ENCODE measurements at places on chromosomes 12 and 14.
A peak's percentile ranks its signal among the peaks of the same experiment; 100 is the strongest.

DNA sequence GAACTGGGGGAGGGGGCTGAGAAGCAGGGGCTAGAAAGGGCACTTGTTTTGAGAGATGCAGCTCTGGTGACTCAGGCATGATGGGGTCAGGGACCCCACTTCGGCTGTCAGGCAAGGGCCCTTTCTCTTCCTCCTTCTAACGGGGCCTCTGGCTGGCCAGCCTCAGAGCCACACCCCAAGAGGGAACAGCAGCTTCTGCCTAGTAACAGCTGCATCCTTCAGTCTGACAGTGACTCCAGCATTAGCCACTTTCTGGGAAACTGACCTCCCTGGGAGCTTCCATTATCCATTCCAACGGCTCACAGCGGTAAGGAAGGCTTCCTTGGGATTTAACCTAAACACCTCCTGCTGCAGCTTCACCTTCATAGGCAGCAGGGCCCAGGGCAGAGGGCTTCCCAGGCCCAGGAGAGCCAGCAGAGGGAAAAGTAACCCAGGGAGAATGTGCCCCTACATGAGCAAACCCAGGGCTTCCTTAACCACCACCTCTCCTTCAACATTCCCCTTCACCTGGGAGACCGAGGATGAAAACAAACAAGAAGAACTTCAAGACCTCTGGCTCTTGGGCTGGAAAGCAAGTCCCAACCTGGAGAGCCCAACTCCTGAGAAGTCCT is 2.7 kb downstream of the NCKAP5L start:
- no peak for DNase-seq

GRCh38 chr12:15852383-15852782 is 29.8 kb upstream of the STRAP start:
- DNase-seq: no peak

DNA sequence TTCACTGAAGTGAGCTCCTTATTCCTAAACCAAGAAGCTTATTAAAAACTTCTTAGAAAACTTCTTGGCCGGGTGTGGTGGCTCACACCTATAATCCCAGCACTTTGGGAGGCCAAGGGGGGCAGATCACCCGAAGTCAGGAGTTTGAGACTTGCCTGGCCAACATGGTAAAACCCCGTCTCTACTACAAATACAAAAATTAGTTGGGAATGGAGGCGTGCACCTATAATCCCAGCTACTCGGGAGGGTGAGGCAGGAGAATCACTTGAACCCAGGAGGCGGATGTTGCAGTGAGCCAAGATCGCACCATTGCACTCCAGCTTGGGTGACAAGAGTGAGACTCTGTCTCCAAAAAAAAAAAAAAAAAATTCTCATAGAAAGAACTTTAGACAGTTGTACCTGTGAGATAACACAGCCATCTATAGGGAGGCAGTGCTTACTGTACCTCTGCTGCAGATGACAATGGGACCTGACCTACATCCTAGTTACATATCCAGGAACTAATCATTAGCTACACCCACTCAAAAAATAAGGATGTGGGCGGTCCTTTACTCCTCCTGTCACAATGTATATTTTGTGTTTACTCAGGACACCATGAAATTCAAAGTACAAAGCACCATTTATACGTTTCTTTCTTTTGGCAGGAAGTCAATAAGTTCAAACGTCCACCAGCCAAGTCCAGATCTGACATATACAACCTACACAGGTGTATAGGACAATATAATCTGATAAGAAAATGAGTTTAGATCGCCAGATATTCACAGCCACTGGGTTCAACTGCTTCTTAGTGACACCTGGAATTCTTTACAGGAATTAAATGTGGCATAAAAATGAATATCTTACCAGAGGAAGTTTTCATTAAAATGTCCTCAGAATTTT is 14.9 kb downstream of the STXBP6 start:
- no peak for DNase-seq

DNA sequence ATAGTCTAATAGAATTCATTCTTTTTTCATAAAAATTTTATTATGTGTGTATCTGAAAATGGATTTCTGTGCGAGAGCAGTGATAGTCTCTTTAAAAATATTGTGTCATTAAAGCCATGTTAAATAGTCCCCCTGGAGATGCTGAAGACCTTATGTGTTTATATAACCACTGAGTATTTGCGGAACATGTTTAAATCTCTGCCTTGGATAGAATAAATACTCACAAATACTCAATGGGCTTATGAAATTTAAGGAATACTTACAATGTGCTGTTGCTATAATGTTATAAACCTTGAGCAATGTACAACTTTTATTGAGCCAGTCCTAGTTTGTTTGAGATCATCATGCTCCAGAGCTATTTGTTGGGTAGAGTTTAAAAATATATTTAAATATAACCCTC is 226.0 kb downstream of the SNAPC1 start:
- DNase-seq: no peak

DNA sequence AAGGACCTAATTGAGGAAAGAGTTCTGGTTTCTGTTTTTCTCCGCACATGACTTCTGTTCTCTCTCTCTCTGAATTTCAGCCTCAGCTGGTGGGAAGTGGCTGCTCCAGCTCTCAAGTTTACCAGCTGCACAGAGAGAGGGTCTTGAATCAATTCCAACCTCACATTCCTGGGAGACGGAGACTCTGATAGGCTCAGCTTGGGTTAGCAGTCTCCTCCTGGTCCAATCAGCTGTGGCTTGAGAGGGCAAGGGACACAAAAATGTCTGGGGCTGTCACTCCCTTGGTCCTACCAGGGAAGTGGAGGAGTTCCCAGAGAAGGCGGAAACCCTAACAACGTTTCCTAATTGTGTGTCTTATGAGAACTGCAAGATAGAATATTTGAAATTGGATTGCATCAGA is 7.0 kb downstream of the CCDC63 start:
- peak; percentile 61 for DNase-seq

DNA sequence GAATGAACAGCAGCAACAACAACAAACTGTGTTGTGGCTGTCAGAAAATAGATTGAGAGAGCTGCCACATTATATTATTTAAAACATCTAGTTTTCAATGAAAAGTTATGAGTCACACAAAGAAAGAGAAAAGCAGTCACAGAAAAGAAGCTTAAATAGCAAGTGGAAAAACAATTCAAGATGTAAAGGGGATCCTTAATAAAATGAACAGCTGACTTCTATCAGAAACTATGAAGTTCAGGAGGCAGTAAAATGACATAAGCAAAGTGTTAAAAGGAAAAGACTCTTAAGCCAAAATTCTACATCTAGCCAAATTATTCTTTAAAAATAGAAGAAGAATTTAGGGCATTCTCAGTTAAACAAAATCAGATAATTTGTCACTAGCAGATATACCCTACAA is 5.6 kb downstream of the CLEC14A start:
- no peak for DNase-seq

- DNase-seq: no peak
Measured at GRCh38 chr12:5417500-5417899, 14.4 kb upstream of the NTF3 start.

DNA sequence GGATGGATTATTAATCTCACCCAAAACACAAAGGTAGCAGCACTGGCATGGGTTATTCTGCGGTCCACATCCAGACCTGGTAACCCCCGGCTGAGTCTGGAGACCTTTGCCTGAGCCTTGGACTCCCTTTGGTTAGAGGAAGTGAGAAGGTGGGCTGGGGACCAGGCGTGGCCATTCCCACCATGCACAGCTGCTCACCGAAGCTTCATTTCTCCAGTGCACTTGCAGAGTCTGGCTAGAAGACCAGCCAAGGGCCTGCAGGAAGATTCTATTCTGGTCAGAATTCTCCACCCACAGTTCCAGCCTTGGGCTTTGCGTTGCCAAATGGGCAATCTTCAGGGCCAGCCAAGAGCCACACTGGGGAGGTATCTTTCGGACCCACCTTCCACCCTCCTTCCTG is 73.0 kb downstream of the LGMN start:
- no peak for DNase-seq

DNA sequence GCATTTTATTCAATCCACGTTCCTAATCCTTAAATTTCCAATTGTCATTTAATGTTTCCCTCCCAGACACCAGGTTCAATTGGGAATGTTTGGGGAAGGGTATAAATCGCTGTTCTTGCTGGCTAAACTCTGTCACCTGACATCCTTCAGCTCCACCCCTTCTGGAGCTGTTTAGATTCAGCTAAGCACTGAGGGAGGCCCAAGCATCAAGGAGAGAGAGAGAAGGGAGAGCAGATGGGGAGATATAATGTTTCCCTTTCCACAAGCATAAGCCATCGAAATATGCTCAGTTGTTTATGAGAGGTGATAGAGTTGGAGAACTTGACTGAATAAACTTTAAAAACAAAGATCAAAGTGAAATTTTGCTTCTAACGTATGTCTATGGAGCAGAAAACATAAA is 1.8 kb downstream of the ABCC9 start:
- no peak for DNase-seq

GRCh38 chr14:35877276-35877675 is 51.1 kb downstream of the BRMS1L start:
- no peak for DNase-seq

DNA sequence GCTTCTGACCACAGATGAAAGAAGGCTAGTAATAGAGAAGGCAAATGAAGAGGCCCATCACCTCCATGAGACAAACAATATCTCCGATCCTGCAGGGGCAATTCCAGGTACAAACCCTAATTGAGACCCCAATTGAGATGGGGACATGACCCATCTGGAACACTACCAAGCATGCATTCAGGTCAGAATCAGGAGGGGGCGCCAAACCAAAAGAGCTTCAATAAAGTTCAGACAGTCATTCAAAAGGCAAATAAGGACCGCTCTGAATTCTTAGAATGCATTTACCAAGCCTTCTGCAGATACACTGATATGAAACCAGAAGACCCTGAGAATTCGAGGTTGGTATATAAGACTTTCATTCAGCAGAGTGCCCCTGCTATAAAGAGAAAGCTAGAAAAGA is 10.2 kb upstream of the EDDM3B start:
- DNase-seq: no peak

DNA sequence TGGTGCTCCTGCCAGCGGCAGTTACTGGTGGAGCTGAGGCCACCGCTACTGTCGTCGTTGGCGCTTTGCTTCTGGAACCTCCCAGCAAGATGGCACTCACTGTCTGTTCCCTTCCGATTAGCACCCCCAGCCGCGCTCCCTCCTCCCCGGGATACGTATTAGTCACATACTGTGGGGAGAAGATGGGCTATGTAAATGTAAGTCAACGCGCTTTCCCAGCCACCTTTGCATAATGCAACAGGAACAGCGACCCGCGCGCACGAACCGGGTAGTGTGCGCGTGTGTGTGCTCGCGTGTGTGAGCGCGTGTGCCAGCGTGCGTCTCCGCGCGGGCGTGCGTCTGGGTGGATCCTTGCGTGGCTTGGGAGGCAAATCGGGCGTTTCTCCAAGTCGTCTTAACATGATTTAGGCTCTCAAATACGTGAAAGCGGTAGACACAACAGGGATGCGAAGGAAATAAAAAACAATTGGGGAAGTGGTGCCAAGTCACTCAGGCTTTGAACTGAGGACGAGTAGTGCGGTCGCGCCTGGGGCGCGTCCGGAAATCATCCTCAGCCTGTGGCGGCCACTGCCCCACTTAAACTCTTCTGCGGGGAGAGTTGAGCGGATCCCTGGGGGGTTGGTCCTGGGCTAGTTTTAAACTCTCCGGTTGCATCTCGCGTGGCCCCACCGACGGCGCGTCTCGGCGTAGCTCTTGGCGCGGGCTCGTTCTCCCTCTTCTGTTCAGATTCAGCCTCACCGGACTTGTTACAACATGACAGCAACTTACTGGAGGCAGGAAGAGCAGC is 1.8 kb downstream of the FLRT2 start:
- peak; percentile 66 for DNase-seq

DNA sequence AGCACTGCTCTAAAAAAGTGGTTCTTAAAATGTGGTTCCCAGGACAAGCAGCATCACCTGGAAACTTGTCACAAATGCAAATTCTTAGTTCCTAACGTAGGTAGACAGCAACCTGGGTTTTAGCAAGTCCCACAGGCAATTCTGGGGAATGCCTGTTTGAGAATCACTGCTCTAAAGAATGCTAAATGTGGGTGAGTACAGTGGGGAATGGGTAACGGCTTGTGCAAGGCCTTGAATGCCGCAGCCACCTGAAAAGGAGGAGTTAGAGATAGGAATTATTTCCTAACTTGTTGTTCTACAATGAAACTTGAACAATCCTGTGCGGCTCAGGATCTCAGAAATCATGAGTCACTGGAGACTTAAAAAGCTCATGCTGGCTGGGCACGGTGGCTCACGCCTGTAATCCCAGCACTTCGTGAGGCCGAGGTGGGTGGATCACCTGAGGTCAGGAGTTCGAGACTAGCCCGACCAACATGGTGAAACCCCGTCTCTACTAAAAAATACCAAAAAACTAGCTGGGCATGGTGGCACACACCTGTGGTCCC is 34.9 kb downstream of the GNS start:
- DNase-seq: no peak

- DNase-seq: no peak
Measured at GRCh38 chr12:85874031-85874461, at the start of gene NTS. Gene NTS (plus strand): TSS chr12:85874295. CDS start chr12:85874404, 109 bp downstream.

DNA sequence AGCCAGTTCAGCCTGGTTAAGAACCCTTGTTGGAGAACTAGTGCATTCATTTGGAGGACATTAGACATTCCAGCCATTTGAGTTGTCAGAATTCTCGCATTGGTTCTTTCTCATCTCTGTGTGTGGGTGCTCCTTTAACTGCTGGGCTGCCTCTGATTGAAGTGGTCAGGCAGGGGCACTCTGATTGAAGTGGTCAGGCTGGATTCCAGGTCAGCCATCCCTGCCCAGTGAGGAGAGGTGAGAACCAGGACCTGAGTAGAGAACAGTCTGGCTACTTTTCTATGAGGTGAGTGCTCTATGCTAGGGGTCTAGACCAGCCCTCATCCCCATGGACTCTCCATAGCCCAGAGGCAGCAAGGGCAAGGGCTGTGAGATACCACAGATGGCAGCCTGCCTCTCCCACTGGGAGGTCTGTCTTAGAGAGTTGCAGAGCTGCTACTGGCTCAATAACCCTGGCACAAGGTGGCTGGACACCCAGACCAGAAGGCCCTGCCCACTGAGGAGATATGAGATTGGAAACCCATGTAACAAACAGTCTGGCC is 691.6 kb downstream of the TMTC2 start:
- no peak for DNase-seq

- no peak for DNase-seq
Measured at GRCh38 chr14:104869669-104870367, 4.8 kb downstream of the CEP170B start.

- DNase-seq: no peak
Measured at GRCh38 chr14:70921669-70922068, 14.4 kb downstream of the PCNX1 start.

- no peak for DNase-seq
Measured at GRCh38 chr12:69469854-69470188, 367 bp upstream of the FRS2 start.

DNA sequence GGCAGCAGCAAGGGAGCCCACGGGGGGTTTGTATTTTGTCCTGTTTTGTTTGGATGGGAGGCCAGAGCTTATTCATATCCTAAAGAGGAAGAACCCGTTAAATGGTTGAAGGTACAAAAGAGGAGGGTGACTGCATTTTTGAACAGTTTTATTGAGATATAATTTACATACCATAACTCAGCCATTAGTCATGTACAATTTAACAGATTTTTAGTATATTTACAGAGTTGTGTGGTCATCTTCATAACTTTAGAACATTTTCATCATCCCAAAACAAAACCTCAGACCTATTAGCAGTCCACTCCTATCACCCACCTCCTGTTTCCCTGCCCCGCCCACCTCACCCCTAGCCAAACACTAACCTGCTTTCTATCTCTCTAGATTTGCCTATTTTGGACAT is 12.6 kb downstream of the NRDE2 start:
- no peak for DNase-seq

GRCh38 chr12:29066011-29066588 is 83.0 kb upstream of the FAR2 start:
- no peak for DNase-seq

GRCh38 chr12:106084014-106084671 is 54.6 kb downstream of the NUAK1 start:
- DNase-seq: peak; percentile 51

- no peak for DNase-seq
Measured at GRCh38 chr12:51905471-51906429, 1.6 kb upstream of the ACVRL1 start.
